Dermis blood vessel endothelial cell (primary cell): ENCODE measurements at places on chromosomes 5 and 9.

DNA sequence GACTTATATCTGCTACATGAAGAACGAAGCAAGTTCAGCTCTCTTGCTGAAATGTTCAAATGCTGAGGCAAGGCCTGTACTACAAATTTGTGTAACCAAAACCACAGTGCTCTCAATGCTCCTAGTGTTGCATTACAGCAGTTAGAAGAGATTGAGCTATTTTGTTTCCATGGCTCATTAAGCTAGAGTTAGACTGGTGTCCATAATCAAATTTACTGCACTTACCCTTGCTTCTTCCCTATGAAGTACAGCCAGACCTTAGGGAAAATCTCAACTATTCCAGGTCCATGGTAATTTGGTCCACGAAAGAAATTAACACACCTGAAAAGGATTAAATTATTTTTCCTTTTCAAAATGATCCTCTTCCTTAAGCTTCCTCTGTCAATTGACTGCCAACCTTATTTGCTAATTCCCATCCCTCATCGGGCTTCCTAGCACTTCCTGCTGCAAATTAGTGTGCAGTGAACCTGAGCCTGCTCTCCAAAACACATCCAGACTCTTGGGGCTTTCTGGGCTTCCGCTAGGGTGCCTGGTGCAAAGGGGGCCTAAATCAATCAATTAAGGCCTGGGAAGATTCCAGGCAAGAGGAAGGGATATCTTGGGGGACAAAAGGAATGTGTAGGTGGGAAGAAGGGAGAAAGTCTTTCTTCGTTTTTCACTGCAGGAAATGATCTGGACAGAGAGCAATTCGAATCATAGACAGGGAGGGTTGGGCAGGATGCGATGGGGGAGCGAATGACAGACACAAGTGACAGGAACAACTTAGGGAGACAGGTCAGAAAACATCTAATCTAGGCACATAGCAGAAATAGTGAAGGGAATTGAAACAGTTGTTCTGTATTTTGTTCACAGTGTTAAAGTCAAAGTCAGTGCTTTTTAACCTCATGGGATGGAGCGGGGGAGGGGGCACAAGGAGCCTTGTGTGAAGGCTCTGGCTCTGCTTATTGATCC lies 542.4 kb downstream of the RAB3C start:
- peak; percentile 37 for DNase-seq

- DNase-seq: peak; percentile 89
These were observed at the start of gene NPDC1 for GRCh38 chr9:137046088-137046787. Gene NPDC1, minus strand, starts transcription at chr9:137046177. Its CDS starts 188 bp downstream, at chr9:137045989.

DNA sequence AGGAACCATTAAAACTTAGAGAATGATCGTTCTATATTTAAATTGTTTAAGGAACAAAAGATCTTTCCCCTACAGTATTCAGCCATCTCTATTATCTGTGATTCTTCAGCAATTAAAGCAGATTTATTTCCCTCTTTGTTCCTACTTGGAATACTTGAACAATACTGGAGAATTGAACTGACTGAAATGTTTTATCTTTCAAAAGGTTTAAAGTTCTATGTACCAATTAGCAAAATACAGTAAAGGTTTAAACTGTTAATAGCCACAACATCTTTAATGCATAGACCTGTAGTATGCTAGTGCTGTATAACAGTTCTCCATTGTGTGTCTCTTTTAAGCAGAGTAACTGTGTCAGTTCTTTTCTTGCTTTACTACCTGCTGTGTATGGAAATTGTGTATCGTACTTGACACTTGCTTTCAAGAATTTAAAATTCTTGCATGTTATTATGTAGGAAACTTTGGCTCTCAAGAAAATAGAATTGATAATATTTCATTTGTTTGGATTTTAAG lies 54.0 kb downstream of the NDUFS4 start:
- no peak for DNase-seq

DNA sequence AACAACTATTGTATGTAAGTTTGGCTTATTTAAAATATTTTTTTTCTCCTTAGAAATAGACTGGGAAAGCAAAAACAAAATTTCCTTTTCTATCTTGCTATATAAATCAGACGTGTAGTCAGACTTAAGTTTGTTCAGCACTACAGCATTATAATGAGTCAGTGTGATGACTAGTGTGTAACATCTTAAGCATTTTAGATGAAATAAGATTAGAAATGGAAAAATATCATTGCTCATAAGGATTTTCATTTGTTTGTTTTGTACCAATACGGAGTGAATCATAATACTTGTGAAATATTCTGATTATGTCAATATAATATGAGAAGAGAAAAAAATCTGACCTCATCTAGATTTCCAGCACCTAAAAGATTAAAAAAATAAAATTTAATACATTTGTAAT lies 64.7 kb upstream of the RICTOR start:
- peak; percentile 63 for DNase-seq

DNA sequence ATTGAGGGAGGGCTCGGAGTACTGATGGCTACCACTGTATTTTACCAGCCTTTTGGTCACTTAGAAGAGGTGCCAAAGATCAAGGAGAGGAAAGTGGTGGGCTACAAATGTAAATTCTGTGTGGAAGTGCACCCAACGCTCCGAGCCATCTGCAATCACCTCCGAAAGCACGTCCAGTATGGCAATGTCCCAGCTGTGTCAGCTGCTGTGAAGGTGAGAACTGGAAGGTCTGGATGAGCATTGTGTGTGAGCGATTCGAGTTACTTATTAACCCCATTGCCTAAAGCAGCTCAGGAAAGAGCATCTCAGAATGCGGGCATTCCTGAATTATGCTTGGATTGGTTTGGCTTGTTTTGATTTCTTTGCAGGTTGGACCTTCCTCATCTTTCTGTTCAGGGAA lies 67.5 kb downstream of the ZNF462 start:
- no peak for DNase-seq

GRCh38 chr9:15935661-15936305 lies 382.9 kb downstream of the CCDC171 start:
- no peak for DNase-seq

DNA sequence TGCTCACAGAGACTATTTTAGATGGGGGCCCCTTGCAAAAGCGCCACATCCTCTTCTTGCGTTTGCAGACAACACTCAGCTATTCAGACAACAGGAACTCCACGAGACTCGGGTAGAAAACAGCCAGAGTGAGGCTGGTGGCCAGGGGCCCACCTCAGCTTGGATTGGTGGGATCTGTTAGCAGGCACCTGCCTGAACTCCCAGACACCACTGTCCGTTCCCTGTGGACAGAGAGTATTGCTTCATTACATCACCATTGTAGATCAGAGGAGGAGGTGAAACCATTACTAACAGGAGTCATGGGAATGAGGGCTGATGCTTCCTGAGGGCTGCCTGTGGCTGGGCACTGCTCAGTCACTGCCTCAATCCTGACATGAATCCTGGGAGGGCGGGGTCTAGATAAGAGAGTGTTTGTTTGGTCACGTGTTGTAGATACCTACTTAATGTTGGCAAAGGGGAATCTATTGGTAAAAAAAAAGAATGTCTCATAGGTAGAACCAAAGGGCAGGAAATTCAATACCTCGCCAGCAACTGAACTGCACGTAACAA lies 4.4 kb upstream of the RAPGEF1 start:
- peak; percentile 70 for DNase-seq

- no peak for DNase-seq
These were observed 245.4 kb downstream of the PCSK5 start for GRCh38 chr9:76135902-76136301.

DNA sequence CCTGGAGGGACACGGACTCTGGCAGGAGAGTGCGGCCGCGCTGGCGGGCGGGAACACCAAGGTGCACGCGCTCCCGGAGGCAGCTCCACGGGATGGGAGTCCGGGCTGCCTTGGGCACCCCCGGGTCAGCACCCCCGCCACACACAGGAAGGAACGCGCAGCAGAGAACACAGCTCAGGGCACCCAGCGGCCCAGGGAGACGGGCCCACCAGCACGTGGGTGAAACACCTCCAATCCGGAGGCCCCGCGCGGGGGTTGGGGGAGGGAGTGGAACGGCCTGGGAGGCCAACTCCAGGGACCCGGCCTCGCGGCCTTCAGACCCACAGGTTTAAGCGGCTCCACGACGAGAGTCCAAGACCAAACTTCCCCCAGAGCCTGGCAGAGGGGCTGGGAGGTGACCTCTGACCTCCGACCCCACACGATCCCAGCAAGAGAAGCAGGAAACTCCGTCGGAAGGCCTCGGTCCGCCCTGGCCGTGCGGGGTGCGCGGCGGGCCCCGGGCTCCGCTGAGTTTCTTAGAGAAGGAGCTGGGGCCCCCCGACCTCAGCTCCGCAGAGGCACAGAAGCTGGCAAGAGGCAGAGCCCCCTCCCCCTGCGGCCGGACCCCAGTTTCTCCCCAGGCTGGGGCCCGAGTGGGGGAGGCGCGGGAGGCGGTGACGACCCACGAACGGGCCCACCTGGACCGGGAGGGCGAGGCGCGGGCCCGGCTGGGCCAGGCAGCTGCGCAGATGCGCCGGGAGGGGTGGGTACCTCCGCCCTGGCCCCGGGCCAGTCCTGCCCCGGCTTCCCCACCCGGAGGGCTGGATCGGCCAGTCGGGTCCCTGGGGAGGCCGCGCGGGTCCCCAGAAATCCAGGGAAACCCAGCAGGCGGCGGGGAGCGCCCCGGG lies 851 bp downstream of the NACC2 start:
- peak; percentile 60 for DNase-seq

DNA sequence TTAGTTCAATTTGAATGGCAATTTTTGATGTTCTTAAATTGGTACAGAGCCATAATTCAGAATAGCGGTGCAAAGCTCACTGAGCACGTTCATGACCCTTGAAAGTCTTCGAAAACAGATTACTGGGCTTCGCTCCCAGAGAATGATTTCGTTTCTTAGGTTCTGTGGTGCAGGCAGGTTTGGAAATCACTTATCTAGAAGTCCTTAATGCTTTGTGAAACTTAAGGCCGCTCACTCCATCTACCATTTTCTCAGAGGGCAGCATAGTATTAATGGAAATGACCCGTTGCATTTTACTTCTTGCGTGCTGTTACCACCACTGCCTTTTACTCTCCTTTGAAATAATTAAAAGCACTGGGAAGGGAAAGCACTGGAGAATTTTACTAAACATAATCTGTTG lies 2.9 kb upstream of the MAT2B start:
- no peak for DNase-seq

DNA sequence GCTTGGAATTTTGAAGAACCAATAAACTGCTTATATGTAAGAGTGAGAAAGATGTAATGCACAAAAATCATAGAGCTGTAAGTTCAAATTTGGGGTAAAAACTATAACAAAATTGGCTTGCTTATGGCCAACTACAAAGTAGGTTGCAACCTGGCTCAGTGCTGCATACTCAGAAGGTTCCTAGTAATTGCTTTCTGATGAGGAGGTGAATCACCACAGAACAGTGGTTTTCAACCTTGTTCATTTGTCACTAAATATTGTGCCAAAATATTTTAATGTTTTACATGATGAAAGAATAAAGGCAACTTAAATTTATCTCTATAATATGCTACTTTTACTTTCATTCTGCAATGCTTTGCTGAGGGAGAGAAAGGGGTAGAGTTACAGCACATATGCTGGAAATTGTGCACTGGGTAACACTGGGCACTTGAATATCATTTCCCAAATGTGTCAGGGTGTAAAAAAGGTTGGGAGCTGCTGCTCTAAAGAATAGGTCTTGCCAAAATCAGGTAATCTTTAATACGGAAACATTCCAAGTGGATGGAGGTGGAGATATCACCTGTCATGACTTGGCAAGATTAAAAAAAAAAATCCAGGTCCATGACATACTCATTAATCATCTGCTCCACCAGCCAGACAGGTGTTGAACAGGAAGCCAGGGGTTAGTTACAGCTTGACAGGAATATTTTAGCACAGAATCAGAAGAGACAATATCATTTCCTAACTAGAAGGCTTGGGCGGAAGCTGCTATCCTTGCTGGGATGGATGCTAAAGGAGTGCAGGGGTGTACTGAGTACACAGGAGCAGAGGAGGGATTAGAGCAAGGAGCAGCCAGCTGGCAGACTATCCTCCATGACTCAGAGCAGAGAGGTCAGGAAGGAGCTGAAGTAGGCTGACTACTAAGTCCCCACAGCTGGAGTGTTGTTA lies 34.6 kb upstream of the CCL21 start:
- peak; percentile 4 for DNase-seq

- DNase-seq: peak; percentile 34
These were observed 41.9 kb downstream of the BNC2 start for GRCh38 chr9:16828340-16829281.

GRCh38 chr5:168434001-168434400 lies 52.3 kb upstream of the RARS1 start:
- no peak for DNase-seq

DNA sequence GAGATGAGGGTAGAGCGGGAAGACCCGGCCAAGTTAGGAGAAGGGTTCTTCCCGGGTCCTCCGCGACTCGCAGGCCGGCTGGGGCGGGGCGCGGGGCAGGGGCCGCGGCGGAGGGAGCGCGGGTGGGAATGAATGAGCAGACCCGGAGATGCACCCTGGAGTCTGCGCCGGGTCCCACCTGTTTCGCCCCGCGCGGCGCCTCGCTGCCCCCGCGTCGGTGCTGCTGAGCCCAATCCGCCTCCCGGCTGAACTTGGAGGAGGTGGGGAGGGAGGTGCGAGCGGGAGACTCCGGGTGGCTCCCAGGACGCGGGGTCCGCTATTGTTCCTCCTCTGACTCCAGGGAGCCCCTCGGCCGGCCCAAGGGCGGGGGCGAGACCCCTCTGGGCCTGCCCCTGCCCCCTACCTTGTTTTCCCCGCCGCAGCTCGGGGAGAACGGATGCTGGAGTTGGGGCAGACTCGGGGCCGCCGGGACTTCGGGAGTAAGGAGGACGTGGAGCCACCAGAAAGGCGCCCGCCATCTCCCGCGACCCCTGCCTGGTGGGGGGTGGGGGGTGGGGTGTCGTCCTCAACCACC lies 659 bp downstream of the RAI14 start:
- DNase-seq: peak; percentile 44

- no peak for DNase-seq
These were observed 49.0 kb upstream of the SUSD3 start for GRCh38 chr9:93009337-93010015.

DNA sequence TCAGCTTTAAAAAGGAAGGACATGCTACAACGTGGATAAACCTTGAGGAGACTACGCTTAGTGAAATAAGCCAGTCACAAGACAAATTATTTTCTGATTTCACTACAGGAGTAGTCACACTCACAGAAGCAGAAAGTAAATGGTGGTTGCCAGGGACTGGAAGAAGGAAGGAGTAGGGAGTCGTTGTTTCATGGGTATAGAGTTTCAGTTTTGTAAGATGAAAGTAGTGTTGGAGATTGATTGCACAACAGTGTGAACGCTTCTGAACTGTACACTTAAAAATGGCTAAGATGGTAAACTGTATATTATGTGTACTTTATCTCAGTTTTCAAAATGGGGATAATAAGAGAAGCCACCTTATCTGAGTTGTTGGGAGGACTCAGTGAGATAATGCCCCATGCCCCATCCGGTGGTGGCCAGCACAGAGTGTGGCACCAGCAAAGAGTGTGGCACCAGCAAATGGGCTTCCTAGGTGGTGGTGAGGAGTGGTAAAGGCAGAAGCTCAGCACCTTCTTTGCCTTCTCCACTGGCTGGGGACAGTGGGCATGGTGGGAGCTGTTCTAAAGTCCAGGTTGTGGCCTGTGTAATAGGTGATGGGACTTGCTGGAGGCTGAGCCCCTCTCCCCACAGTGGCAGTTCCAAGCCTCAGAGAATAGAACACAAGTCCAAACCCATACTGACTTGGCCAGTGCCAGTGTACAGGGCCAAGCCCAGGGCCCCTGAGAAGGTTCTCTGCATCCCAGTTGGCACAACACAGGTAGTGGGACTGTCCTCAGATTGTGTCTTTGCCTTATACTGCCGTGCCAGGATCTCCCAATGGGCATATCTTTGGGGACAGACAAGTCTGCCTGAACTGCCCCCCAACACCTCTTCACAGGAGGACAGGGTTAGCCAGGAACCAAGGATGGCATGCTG lies 4.4 kb downstream of the SLC22A4 start:
- DNase-seq: no peak
